ENCODE measurements at places on chromosomes 6 and 20. TPM values are rescaled to one million over a fixed set of nuclear protein-coding genes. Genes with fewer than 3 reads are reported as not detected.

Gene CLPSL2
- not detected for polyA plus RNA-seq

Gene HDDC2
- polyA plus RNA-seq: 118 TPM

Gene ZFAND3
- polyA plus RNA-seq: 166 TPM

- no peak for DNase-seq
Measured at GRCh38 chr6:122735582-122735981, 43.9 kb upstream of the FABP7 start.

DNA sequence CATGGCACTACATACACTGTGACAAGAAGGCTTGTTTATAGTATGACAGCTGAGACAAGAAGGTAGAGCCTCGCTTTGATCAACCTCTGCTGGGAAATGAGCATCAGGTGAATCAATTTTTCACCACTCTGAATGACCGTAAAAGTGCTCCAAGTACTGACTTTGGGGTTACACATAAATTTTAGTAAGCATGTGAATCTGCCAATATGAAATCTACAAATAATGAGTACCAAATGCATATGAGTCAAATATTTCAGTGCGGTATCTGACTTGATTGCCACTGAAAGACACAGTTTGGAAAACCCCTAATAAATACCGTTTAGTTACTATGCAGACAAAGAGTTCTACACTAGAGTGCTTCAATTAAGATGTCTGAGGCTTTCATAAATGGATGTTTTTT lies 77.8 kb downstream of the ATG5 start:
- no peak for DNase-seq
